ENCODE measurements at places on chromosomes 5 and 9.

GRCh38 chr9:117276444-117276843 is 138.4 kb downstream of the ASTN2 start:
- DNase-seq = no peak

GRCh38 chr9:1875921-1876448 is 139.2 kb upstream of the SMARCA2 start:
- DNase-seq = no peak

DNA sequence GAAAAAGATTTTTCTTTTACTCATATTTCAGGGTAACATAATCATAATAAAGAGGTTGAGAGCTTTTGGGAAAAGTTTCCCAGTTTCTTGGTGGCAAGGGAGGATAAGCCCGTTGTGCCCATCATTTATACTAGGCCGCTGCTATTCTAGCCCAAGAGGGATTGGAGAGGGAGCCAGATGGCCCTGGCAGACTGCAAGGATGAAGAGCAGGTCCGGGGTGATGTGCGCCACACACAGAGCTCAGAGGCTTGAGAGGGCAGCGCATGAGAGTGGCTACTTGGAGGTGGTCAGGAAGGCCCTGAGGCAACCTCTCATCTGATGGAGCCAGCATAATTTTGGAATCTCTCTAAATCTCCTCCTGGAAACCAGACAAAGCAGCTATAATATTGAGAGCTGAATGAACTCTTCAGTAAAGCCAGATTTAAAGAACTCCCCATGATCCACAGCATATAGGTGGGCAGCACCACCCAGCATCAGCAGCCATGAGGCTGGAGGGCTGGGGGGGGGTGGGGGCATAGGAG is 110.1 kb downstream of the MED27 start:
- DNase-seq = no peak

DNA sequence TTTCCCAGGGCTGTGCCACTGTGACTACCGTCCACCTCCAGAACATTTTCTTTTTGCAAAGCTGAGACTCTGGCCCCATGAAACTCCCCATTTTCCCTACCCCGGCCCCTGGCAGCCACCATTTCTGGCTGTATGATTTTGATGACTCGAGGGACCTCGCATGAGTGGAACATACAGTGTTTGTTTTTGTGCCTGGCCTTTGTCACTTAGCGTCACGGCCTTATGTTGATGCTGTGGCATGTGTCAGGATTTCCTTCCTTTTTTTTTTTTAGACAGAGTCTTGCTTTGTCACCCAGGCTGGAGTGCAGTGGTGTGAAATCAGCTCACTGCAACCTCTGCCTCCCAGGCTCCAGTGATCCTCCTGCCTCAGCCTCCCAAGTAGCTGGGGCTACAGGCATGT is 42.7 kb downstream of the ASS1 start:
- no peak for DNase-seq

DNA sequence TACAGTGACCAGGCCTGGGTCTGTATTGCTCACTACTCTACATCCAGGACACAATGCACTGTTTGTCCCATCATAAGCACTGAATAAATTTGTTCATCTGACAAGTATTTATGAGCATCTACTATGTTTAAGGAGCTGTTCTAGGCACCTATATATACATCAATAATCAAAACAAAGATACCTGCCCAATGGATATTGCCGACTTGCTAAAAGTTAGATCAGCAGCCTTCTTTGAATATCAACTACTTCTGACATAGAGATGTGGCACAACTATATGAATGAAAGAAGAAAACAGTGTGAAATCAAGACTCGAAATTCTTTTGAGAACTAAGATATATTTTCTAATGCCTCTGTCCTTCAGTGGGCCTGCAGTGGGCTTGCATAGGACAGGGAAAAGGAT is 215.7 kb downstream of the ARL15 start:
- no peak for DNase-seq

DNA sequence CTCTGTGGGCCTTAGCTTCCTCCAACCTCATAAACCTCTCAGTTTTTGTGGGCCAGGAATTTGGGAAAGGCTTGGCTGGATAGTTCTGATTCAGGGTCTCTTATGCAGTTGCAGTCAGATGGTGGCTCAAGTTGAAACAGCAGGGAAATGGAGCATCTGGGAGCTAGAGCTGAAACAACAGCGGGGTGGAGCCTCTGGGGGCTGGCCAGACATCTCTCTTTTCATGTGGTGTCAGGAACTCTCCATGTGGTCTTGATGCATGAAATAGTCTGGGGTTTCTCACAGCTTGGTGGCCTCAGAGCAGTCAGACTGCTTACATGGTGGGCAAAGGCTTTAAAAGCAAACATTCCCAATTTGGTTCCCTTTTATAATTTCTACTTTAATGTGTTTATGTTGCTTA is 13.5 kb downstream of the ZNF346 start:
- no peak for DNase-seq

DNA sequence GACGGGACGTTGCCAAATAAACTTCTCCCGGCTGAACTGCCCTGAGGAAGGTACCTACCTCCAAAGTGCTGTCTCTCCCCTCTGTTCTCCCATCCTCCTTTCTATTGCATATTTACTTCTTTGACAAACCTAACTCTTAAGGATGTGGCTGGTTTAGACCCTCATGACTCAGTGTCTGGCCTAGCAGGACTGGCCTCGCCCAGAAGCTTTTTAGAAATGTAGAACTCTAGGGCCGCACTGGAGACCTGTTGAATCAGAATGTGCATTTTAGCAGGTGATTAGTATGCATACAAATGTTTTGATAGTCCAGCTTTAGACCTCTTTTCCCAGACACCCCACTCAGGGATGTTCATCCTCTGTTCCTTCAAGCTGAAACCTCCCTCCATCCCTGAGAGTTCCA is 335.9 kb downstream of the PIK3R1 start:
- DNase-seq = no peak

DNA sequence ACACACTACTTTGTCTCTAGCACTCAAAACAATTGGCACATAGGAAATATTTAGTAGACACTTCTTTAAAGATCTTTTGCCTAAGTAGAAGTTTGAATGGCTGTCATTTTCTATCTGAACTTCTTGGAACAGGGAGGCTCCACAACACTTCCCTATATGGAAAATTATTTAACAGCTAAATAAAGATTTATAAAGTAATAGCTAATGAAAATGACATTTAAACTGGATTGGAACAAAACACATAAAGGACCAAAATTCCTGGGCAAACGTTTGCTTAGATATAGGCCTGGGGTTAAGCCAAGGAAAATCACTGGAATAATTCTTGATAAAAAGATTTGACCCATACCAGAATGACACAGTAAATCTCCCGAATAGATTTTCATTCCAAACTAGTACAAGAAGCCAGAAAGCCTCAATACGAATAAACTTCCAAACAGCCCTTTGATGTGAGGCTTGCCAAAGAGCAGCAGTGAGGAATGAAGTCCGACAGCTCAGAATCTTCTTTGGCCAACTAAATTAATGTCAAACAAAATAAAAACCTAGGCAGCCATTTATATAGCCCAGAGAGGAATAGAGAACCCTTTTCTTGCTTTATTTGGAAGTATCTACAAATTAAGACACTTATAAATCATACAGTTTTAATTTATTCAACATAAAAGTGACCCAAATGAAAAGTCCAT is 20.3 kb upstream of the RNF180 start:
- no peak for DNase-seq

GRCh38 chr5:67222243-67223025 is 25.8 kb upstream of the CD180 start:
- DNase-seq = no peak

GRCh38 chr9:97293818-97294217 is 13.6 kb upstream of the CCDC180 start:
- no peak for DNase-seq

DNA sequence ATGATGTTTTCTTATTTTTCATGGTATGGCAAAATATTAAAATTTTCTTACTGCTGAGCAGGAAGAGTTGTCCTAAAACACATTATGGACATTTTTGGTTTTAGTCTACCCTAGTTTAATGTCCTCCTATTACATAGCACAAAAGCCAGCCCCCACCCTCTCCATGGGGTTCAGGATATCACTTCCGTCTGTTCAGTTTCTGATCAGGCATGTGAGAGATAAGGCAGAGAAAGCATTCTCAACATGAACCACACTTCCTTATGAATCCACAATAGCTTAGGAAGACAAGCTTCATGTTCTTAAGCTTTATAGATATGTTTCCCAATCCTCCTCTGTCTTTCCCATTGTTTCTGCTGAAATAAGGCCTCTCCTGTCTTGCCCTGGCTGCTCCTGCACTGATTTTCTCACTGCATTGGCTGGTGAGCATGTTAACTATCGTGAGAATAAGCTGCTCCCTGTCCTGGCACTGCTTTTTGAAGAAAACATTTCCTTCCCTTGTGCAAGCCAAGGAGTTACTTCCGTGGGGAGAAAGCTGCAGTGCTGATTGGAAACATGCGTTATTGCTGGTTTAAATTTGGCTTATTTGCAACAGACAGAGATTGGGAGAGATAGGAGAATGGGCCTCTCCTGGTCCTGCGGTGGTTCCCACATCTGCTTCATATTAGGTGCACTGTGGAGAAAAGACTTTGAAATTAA is 260.3 kb upstream of the RPS23 start:
- DNase-seq = no peak

DNA sequence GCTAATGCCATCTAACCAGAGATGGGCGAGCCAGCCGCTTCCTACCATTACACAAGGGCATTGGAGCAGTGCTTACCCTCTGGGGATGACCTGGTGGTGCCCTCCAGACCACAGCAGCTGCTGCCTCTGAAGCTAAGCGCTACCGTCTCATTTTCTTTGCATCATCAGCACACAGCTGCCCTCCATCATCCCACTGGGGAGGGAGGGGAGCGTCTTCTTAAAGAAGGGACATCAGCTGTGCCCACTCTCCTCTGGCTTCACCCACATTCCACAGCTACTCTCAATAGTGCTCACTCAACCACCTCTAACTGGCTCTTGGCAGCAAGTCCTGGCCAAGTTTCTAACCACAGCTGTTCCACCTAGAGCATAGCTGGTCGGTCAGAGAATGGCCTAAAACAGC is 503.4 kb downstream of the NFIB start:
- no peak for DNase-seq

DNA sequence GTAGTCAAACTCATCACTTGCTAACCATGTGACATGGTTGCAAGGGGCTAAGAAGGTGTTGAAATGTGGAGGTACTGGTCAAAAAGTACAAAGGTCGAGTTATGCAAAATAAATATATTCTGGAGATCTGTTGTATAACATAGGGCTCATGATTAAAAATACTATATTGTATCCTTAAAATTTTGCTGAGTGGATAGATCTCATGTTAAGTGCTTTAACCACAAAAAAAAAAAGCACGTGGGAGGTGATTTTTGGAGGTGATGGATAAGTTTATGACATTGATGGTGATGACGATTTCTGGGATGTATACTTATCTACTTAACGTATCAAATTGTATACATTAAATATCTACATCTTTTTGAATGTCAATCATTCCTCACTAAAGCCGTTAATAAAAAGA is 96.2 kb upstream of the PAPPA start:
- no peak for DNase-seq

DNA sequence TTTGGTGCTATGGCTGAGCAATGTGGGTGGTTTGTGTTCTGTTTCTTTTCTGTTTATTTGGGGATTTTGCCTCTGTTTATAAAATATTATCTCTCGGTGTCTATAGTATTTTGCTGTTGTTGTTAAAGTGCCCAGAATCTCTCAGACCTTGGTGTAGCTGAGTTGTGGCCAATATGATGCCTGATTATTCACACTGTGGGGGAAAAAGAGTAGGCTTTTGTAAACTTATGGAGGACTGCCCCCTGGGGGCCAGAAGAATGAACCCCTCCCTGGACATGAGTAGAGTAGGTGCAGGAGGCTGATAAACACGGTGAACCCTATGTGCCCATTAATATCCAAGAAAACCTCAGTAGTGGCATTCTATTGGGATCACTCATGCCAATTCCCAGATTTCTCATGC is 49.0 kb upstream of the DPYSL3 start:
- DNase-seq = no peak

DNA sequence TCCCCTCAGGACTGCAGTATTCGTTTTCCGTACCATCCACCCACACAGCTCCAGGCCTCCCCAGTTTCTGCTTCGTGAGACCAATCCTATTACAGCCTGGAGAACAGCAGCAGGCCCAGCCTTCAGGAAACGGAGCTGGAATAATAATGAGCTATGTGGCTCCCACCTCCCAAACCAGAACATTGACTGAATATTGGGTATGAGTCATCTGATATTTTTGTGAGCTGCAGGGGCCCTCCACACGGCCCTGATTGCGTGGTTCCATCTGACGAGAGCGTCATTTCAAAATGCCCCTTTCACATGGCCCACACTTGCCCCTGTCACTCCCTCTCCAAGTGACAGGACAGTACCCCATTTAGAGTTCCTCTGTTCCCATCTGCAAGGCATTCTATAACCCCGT is 192.0 kb downstream of the BRINP1 start:
- no peak for DNase-seq

DNA sequence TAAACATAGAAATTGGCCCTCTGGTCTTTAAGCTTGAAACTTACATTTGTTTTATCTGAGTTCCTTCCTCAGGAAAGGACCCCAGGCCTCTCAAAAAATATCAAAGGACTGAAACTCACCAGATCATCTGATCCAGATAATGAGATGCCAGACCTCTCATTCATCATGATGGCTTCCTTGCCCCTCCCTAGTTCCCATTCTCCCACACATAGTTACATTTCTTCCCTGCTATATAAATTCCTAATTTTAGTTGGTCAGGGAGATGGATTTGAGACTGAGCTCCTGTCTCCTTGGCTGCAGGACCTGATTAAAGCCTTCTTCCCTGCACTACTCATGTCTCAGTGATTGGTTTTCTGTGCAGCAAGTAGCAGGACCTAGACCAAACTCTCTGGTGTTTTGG is 119.4 kb upstream of the SPIN1 start:
- no peak for DNase-seq

DNA sequence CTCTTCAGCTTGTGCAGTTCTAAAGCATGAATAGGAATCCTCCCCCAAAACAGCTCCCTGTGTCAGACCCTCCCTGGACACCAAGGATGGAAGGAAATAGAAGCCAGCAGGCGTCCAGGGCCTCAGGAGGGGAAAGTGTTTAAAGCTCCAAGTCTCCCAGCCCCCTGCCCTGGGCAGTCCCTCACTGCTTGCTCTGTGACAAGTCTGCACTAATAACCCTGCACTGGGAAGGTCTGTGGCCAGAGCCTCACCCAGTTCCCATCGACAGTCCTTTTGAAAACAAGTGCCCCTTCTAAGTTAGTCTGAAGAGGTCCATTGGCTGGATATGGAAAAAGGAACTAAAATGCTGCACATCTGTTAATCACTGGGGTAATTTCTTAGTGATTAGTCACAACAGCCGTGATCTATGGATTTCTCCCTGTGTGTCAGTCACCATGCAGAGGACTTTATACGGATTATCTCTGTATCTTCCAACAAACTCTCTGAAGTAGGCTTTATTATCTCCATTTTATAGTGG is 195.3 kb downstream of the FBXL7 start:
- no peak for DNase-seq

DNA sequence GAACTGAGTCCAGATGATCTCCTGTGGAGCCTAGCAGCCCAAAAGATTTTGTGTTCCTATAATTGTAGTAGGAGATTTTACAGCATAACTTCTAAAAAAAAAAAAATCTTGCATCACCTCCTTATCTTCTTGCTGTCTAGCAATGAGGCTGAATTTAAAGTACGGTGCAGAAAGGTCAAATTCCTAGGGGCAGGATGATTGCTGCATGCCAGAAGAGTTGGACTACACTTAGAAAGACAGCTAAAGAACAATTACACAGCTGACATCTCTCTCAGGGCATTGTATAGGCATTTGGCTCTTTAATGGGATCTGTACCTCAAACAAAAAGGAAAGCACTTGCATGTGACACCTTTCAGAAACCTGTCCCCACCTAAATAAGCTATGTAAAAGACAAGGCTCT is 443.2 kb downstream of the HCN1 start:
- DNase-seq = no peak

GRCh38 chr5:33046091-33046490 is 335.0 kb downstream of the NPR3 start:
- no peak for DNase-seq
